ENCODE measurements at places on chromosomes 12 and 14.

DNA sequence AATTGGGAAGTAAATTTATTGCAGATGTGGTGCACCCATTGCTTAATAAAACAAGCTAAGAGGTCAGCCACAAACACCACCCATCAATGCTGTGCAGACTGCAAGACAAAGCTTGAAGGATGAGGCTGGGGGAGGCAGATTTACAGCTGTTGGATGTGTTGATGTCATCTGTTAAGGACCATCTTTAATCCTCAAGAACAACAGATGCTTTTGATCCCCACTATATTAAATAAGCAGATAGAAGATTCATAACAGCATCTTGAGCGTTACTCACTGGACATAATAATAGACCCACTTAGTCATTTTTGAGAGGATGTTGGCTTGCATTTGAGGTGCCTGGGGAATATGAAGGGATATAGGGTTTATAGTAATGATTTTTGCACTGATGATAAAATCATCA, 58.8 kb downstream of the GPR68 start:
- no peak for DNase-seq

DNA sequence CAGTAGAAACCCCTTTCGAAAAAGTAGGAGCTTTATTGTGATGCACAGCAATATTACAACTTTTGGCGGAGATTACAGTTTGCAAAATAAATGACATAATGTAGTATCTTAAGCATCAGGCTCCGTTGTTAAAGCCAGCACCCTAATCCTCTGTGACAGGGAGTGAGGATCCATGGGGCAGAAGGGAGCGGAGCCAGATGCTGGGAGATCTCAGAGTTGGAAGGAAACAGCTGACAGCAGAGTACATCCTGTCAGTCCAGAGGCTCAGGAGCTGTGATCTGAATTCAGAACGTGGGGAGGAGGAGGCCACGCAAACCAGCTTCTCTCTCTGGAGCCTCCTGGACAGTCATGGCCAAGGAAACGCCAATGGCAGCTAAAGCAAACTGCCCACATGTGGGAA, 55.7 kb downstream of the TMTC1 start:
- no peak for DNase-seq

- no peak for DNase-seq
These were observed 135.5 kb downstream of the PAWR start for GRCh38 chr12:79555028-79555925.

- no peak for DNase-seq
These were observed 386.1 kb downstream of the SEC23A start for GRCh38 chr14:38716926-38717325.

DNA sequence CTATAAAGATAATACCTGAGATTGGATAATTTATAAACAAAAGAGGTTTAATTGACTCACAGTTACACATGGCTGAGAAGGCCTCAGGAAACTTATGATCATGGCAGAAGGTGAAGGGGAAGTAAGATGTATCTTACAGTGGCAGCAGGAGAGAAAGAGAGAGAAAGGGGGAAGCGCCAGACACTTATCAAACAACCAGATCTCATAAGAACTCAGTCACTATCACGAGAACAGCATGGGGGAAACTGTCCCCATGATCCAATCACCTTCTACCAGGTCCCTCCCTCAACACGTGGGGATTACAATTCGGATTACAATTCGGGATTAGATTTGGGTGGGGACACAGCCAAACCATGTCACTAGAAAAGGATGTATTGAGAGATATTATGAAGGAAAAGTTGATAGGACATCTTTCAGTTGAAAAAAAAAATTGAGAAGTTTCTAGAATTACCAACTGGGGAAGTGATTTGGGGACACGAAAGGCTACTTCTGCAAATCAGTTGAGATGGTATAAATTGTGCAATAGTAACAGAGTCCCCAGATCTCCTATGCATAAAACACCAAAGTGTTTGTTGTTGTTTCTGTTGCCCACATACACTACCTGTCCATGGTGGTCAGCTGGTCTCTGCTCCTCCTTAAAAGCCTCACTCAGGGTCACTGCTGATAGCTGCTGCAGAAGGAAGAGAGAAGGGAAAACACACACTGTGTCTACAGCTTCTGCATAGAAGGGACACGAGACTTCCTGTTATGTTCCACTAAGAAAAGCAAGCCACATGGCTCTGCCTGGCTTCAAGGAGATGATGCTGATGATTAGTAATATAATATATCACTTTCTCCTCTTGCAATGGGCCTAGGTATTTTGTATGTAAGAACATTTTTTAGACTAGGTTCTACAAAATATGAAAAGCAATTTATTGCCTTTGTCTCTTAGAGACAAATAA, 465.5 kb downstream of the PDZRN4 start:
- DNase-seq: no peak

- DNase-seq: no peak
These were observed 90.7 kb downstream of the NINJ2 start for GRCh38 chr12:572532-572899.

DNA sequence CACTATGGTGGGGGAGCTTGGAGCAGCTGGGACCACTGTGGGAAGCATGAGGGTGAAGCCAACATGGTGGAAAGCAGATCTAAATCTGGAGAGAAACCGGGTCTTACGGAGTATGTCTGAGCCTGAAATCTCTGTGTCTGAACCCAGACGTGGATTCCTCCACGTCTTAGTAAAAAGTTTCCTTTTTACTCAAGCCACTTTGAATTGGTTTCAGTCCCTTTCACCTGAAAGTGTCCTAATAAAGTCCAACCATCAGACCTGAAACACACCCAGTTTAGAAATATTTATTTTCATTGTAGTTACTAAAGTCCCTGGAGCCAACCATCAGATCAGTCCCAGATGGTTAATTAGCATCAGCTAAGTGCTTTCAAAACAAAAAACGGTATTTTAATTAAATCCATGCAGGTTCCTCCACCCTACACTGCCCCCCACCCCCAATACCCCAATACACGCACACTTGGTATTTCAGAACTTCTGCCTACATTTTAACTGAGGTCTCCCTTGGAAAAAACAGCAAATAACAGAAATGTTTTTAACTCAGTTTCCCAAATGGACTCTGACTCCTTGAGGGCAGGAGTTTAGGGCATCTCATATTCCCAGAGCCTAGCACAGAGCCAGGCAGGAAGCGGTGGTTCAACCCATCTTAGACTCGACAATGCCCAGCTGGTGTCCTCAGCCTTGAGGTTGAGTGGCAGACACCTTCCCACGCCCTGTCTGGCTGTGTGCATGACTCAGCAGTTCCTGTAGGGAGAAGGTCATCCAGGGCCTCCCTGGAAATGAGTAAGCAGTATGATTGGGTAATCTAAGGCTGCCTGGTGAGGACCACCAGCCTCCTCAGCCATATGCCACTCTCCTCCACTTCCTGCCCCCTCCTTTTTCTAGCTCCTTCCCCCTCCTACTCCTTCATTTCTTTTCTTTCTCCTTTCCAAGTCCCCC, 175.8 kb downstream of the TTC8 start:
- DNase-seq: no peak

DNA sequence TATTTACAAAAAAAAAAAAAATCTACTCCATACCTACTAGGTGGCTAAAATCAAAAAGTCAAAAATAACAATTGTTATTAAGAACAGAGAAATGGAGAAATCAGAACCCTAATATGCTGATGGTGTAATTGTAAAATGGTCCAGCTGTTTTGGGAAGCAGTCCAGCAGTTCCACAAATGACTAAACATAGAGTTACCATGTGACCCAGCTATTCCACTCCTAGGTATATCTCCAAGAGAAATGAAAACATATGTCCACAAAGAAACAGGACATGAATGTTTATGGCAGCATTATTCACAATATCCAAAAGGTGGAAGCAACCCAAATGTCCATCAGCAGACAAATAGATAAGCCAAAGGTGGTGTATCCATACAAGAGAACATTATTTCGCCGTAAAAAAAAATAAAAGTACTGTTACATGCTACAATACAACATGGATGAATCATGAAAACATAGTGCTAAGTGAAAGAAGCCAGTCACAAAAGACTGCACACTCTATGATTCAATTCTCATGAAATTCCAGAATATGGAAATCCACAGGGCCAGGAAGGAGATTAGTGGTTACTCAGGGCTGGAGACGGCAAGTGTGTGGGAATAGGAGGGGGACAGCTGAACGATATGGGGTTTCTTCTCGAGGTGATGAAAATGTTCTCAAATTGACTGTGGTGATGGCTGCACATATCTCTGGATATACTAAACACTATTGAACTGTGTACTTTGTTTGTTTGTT, 9.1 kb upstream of the DPF3 start:
- no peak for DNase-seq

DNA sequence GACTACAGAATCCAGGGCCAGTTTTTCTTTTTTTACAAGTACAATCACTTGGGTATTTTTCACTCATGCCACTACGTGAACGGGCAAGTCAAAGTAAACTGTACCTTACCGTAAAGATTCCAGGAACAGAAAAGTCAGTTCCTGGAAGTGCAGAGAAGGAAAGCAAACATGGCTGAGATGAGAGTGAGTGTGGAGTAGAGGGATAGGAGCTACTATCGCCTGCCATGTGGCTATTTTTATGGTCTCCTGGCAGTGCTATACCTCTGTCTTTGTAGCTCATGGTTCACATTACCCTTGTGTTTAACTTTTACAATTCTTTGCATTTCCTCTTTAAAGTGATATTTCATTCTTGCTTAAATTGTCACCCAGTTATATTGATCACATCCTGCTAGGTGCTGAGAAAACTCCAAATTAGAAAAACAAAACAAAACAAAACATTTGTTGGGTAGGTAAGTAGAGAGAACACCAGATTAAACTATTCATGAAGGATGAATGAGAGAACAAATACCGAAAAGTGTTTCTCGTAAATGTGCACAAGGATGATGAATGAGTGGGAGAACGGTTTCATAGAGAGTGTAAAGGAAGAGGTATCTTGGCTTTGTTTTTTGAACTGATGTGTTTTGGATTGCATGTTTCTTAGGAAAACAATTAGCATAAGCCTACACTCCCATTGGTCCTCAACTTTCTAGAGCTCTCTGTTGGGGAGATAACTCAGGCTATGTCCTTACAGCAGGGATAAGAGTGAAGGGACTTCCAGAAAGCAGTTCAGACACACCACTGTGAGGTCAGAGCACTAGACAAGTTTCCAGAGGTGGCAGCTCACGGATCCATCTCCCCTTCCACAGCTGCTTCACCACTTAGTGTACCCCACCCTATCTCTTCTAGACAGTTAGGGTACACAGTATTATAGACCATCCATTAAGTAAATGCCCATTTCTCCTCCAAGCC, 163.7 kb downstream of the IPO8 start:
- DNase-seq: no peak

- no peak for DNase-seq
These were observed 225.1 kb downstream of the DIO2 start for GRCh38 chr14:79986251-79986650.

GRCh38 chr14:100345711-100346110, 22.6 kb downstream of the SLC25A47 start:
- no peak for DNase-seq

GRCh38 chr12:3332188-3332587, 158.8 kb upstream of the PRMT8 start:
- DNase-seq: no peak

GRCh38 chr12:71892059-71892458, 46.6 kb upstream of the TPH2 start:
- no peak for DNase-seq

GRCh38 chr12:72658615-72659014, 386.4 kb downstream of the TRHDE start:
- DNase-seq: no peak

DNA sequence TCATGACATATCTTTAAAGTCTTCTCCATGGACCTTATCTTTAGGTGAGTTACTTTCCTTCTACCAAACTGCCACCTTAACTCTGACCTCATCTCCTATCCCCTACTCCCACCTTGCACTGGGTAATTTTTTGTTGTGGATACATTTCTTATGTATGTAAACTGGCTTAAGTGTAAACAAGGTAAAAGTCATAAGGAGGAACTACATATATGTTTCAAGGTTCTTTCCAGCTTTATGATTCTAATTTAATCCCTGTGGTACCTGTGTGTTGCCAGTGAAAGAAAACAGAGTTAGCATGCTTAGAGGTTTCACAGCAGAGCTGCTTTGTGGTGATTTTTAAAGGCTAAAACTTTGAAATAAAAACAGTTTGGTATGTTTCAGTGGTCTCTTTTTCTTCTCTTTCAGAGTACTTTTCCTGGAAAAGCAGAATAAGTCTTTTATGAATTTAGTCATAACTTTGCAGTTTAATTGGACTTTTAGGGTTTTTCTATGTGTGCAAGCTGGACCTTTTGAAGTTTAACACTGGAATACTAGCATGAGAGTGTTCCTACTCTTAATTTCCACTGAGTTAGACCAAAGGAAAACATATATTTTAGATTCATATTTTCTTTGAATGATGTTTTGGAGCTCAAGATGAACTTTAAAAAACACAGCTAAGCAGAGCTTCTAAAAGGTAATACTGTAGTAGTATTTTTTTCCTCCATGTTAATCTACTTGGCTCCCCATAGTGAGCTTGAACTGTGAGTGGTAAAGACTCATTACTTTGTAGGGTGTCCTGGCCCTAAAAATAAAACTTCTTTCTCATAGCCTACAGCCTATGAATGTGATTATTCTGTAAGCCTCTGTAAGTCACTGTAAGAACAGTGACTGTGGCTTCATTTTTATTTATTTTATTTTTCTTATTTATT, 105.4 kb downstream of the FUT8 start:
- DNase-seq: no peak

- no peak for DNase-seq
These were observed 201.9 kb upstream of the PRICKLE1 start for GRCh38 chr12:42791399-42791798.

DNA sequence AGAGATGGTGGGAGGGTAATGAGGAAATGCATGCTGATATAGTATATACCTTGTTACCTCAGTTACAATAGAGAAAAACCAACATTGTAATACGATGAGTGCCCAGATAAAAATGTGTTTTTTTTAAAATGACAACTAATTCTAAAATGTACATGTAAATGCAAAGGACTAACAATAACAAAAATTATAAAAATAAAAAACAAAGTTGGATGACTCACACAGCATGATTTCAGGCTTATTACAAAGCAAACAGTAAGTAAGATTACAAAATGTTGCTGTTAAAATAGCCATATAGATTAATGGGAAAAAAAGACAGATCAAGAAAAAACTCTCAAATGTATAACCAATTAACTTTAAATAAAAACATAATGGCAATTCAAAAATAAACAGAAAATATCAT, 1099.4 kb downstream of the FSCB start:
- DNase-seq: no peak

GRCh38 chr12:87274594-87275245, 754.5 kb downstream of the C12orf50 start:
- no peak for DNase-seq

DNA sequence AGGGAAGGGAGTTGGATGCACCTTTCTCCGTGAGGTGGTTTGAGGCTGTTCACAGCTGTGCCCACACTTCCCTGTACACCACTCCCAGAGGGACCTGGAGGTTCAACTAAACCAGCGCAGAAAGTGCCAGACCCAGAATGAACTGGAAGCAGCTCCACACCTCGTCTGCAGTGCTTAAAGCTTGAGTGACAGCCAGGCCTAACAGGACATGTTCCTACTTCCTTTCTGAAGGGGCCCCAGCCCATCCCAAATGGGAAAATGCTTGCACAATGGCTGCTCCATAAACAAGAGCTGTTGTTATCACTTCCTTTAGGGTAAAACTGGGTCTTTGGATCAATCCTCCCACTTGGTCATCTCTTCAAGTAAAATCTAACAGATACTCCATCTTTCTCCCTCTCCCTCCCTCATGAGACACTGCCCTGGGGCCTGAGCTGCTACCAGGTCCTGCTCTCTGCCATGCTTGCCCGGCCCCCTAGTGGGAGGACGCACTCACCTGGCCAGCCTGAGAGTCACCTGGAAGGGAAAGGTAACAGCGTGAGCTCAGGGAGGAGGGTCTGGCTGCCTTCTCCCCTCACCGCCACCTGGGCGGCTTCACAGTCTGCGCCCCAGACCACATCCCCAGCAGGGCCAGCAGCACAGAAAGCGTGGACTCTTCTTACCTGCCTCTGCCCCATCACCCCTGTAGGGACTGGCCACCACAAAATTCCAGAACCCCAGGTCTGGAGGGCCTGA, 33.5 kb downstream of the ISCA2 start:
- no peak for DNase-seq
